ENCODE measurements at places on chromosomes 6 and 20. TPM values are rescaled to one million over a fixed set of nuclear protein-coding genes. Genes with fewer than 3 reads are reported as not detected.

DNA sequence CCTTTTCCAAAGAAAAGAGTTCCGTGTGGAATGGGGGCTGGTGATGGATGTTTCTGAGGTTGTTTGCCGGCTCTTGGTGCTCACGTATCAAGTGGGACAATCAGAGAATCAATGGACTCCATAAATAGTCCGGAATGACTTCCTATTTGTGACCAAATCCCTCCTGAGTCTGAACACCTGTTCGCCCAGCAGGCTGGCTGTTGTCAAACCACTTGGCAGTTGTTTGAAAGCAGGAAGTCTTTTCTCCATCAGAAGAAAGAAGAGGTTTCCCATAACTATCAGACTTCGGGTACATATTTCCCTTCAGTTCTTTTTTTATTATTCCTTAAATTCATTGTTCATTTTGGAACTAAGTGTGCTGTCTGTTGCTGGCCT is 154.7 kb upstream of the RIN2 start:
- no peak overlapping the region for H3K4me3 ChIP-seq
- no peak overlapping the region for H3K27ac ChIP-seq
- H3K27me3 ChIP-seq, result peaks cover 37% of the 10 kb centered on the region
- H3K36me3 ChIP-seq, result no peaks in the 10 kb centered on the region
- DNase-seq, result no peak

- no peak overlapping the region for H3K4me3 ChIP-seq
- no peaks in the 10 kb centered on the region for H3K27me3 ChIP-seq
- H3K4me1 ChIP-seq, result peaks cover 21% of the 10 kb centered on the region
- H3K36me3 ChIP-seq, result peaks cover 4% of the 10 kb centered on the region
- no peak overlapping the region for H3K27ac ChIP-seq
Measured at GRCh38 chr20:51460569-51461265, 81.8 kb downstream of the NFATC2 start.

DNA sequence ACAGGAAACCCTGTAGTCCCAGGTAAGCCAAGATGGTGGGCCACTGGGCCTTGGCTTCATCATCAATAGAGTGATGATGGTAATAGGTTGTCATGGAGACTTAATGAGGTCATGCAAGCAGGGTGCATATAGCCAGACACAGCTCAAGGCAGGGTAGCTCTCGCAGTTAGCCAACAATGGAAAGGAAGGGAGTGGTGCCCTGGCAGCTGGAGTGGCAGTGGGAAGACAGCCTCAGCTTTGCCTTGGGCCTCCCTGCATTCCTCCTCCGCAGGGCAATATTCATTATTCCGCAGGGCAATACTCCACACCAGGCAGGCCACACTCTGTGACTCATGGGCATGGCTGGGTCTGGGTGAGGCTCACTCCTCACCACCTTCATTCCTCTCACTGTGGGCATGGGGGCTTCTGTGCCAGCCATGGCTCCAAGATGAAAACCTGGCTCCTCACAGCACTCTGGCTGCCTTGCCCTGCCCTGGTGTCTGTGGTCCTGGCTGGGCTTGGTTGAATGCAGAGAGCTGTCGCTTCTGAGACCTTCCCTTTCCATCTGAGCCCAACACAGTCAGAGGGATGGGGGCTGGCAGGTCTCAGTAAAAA is 163.1 kb upstream of the PMEPA1 start:
- H3K27me3 ChIP-seq, result peaks cover 30% of the 10 kb centered on the region
- H3K27ac ChIP-seq, result no peak overlapping the region
- no peak overlapping the region for H3K4me3 ChIP-seq
- H3K4me1 ChIP-seq, result peaks cover 9% of the 10 kb centered on the region
- no peak for DNase-seq

The TREML2 gene
- not detected for total RNA-seq
